Vagina (tissue), 2 donors: ENCODE measurements at places on chromosomes 16 and 17. TPM values are rescaled to one million over a fixed set of nuclear protein-coding genes. Genes with fewer than 3 reads are reported as not detected.

The TAC4 gene
- not detected for total RNA-seq

The IL34 gene
- 6.1 TPM for total RNA-seq

The TMC6 gene
- 64.8 TPM for total RNA-seq

The NSF gene
- 36.1 TPM for total RNA-seq

The SLC5A11 gene
- not detected for total RNA-seq

The HOXB1 gene
- not detected for total RNA-seq

The C17orf113 gene
- 0.49 TPM for total RNA-seq

The MAF gene
- total RNA-seq = 52.5 TPM

The OTOP3 gene
- total RNA-seq = 0.74 TPM

The C16orf89 gene
- total RNA-seq = 4.4 TPM

The TMEM100 gene
- total RNA-seq = 20.6 TPM

The POLG2 gene
- total RNA-seq = 16.7 TPM

The WNT3 gene
- 1.5 TPM for total RNA-seq

The CDR2L gene
- 13.5 TPM for total RNA-seq

The PPY gene
- not detected for total RNA-seq

The CNGB1 gene
- total RNA-seq = not detected

The NXN gene
- 51.6 TPM for total RNA-seq

The OTOP2 gene
- not detected for total RNA-seq

The LGALS9B gene
- 0.98 TPM for total RNA-seq

The MT1A gene
- 110 TPM for total RNA-seq

The DHX58 gene
- total RNA-seq = 8.1 TPM

The SLFN14 gene
- not detected for total RNA-seq

The TMED6 gene
- not detected for total RNA-seq

The TBC1D26 gene
- total RNA-seq = 4.2 TPM

The LGALS9 gene
- total RNA-seq = 34.9 TPM
